Activated T-helper 1 cell treated with Interleukin-2 at 50 U/mL for 16 hours (primary cell): ENCODE measurements at places on chromosomes 2 and 18.

- DNase-seq = no peak
These were observed 34.9 kb upstream of the CYP26B1 start for GRCh38 chr2:72182547-72182946.

GRCh38 chr2:62704654-62705006 lies 883 bp upstream of the EHBP1 start:
- DNase-seq = no peak

GRCh38 chr2:219645631-219646527 lies 18.4 kb downstream of the SLC4A3 start:
- DNase-seq = no peak

- no peak for DNase-seq
These were observed 2.2 kb downstream of the LRATD1 start for GRCh38 chr2:14634489-14635390.

GRCh38 chr2:172430678-172431077 lies 3.3 kb downstream of the ITGA6 start:
- no peak for DNase-seq

DNA sequence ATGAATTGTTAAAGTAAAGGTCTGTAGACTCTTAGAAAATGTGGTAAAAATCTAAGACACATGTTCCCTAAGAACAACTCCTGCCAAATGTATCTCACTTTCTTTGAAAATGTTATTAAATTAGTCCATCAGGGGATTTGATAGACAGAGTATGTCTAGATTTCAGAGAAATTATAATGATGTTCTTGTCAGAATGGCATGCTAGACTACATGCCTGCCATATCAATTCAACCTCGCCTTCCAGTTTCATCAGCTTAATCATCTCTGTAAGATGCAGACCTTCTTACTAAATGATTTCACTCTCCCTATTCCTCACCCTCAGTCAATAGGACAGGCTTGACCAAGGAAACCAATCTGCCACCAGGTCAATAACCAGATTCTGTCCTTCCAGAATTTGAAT lies 368.4 kb downstream of the TXNL1 start:
- no peak for DNase-seq

DNA sequence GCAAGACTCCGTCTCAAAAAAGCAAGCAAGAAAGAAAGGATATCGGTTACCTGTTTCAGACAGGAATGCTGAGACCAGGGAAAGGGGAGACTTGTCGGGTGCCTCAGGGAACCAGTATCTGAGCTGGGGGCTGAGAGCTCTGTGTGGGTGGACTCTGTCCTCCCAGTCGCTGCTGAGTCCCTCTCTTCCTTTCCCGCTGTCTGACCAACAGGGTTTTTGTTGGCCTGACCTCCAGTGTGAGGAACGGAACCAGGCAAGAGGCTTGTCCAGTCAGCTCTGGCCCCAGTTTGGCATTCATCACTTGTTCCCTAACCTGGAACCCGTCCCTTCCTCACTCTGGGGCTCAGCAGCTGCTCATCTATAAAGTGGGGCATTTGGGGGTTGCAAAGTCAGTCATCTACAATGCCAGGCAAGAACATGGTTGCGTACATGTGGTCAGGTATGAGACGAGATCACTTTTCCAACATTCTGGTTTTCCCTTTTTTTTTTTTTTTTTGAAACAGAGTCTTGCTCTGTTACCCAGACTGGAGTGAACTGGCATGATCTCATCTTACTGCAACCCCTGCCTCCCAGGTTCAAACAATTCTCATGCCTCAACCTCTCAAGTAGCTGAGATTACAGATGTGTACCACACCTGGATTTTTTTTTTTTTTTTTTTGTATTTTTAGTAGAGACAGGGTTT lies 116.4 kb downstream of the PLB1 start:
- DNase-seq = no peak

- DNase-seq = no peak
These were observed 129.1 kb downstream of the ANKRD44 start for GRCh38 chr2:197181491-197181890.

DNA sequence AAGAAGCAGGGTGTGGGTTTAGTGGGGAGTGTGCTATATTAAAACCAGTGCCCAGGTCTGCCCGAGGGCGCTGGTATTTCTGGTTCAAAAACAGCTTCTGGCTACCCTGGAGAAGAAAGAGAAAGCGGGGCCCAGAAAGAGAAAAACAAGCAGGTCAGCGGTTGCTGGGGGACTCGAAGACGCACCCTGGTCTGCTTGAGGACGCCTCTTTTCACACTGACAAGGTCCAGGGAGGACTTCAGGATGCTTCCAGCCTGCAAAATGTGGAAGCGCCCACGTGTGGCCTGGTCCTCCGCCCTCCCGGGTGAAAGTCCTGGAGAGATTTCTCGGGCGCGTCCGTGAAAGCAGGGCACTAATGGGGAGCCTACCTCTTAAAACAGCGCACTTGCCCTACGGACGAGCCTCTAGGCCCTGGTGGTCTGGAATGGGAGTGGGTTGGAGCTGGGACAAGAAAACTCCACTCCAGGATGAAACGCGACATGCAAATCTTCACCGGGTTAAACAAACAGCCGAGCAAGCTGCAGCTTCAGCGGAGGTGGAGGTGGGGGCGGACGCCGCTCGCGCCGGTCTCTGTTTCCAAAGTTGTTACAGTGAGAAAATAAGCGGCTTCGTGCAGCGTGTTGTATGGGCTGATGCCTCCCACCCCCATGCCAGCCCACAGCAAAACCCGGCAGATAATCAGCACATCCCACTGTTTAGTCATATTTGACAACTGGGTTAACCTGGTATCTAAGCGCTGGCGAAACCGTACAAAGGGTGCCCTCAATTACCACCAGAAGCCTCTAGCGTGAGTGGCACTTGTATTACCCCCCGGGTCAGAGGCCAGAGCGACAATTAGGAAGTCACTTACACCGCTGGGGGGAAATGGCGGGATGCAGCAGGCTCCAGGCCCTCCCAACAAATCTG lies 1.1 kb upstream of the SP9 start:
- DNase-seq = no peak

GRCh38 chr2:222034058-222034457 lies 264.7 kb downstream of the PAX3 start:
- no peak for DNase-seq

DNA sequence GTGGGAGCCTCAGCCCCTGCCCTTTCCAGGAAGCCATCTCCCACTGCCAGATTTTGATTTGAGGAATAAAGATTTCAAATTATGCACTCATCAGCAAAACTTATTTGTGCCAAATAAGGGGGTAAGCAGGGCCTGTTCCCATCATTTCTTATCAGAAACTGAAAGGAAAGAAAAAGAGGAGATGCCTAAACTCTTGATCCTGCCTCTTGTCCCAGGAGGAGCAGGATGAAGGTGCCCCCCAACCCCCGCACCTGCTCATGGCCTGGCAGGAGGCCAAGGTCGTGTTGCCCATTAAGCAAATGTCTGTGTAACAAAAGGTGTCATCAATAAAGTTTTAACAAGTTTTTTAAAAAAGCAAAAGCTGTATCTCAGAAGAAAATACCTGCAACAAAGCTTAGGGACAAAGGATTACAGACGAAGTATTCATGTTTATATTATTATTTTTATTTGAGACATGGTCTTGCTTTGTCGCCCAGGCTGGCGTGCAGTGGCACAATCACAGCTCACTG lies 80.0 kb downstream of the INPP5D start:
- no peak for DNase-seq

GRCh38 chr2:206986943-206987342 lies 47.6 kb downstream of the CPO start:
- no peak for DNase-seq

- no peak for DNase-seq
These were observed 251.4 kb upstream of the ZEB2 start for GRCh38 chr2:144771348-144771747.

DNA sequence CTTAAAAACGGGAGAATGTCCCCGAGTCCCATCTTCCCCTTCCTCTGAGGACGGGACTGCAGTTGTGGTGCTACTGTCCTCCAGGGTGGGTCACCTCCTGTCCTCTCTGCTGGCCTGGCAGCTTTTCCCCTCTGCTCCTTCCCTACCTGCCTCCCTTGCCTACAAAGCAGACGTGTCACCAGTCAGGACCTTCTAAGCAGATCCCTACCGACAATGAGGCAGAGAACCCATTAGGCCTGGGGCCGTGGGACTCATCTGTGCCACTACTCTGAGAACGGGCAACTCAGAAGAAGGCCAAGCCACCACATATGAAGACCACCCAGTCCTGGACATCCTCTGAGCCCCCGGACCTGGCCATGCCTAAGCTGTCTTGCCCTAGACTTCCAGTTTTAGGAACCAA lies 103.0 kb upstream of the TEX51 start:
- DNase-seq = no peak

DNA sequence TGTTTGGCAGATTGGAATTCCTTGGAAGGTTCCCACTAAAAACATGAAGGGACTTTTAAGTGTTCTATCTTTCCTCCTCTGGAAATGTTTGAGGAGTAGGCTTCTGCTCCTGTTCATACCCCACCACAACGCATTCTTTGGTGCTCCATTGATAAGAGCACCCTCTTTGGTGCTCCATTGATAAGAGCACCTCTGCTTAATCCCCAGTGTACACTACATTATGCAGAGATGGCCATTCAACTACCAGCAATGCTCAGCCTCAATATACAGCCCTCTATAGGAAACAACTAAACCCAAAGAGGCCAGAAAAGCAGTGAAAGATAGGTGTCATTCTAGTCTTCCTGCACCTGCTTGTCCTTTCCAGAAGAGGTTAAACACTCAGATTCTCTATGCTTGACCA lies 1.8 kb upstream of the CHAC2 start:
- DNase-seq = no peak

DNA sequence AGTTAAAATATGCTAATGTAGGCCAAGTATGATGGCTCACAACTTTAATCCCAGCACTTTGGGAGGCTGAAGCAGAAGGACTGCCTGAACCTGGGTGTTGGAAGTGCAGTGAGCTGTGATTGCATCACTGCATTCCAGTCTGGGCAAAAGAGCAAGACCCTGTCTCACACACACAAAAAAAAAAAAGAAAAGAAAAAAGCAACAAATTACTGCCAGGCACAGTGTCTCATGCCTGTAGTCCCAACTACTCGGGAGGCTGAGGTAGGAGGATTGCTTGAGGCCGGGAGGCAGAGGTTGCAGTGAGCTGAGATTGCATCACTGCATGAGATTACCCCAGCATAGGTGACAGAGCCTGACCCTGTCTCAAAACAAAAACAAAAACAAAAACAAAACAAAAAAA lies 110.6 kb downstream of the PRELID3A start:
- DNase-seq = no peak

- DNase-seq = no peak
These were observed 122.7 kb downstream of the DNER start for GRCh38 chr2:229591611-229592010.

DNA sequence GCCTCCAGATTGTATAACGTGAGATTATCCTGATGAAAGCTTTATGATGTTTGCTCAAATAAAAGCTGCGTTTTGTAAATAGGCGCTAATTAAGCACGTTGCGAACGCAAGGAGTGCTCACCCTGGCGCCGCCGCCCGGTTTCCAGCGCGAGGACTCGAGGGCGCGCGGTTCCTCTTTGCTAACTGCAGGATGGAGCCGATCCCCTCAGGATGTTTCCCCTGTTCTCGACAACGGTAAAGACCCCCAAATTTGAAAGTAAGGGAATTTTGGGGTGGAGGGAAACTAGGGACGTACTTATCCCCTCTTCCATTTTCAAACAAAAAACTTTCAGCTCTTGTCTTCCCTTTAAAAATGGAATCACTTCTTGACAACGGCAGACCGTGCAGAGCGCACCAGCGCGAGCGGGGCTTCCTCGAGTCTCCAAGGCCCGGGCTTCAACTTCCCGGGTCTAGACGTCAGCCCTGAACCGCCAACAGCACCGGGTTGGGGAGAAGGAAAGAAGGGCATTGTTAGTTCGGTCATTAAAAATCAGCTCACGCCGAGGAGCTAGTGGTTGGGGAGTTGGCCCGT lies 1.1 kb upstream of the GBX2 start:
- DNase-seq = no peak

GRCh38 chr18:44957461-44957860 lies 276.8 kb downstream of the SETBP1 start:
- DNase-seq = no peak

GRCh38 chr2:226578373-226578772 lies 221.2 kb downstream of the IRS1 start:
- DNase-seq = no peak

- no peak for DNase-seq
These were observed 108.8 kb downstream of the B3GNT2 start for GRCh38 chr2:62304429-62305417.

- DNase-seq = no peak
These were observed 19.8 kb upstream of the MAL start for GRCh38 chr2:95005726-95006125.

- DNase-seq = no peak
These were observed 104.4 kb downstream of the NOL4 start for GRCh38 chr18:34120294-34120693.

GRCh38 chr2:46569061-46569560 lies 89.7 kb downstream of the TMEM247 start:
- DNase-seq = no peak

DNA sequence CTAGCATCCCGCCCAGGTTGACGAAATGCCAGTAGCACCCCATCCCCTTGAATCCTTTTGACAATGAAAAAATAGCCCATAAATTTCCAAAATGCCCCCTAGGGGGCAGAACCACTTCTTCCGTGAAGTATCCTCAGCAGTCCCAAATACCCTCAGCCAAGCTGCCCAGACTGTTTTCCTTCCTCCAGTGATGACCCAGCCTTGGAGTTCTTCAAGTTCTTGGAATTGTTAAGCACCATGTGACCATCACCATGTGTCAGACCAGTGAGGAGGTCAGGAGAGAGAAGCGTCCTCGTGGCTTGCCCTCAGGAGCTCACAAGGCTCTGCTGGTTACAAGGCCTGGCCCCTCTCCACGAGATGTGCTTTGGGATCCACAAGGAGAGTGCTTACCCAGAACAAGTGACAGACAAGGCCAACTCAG lies 1.4 kb upstream of the SLC23A3 start:
- no peak for DNase-seq

- no peak for DNase-seq
These were observed 7.8 kb downstream of the TMEM87B start for GRCh38 chr2:112062894-112063293.

DNA sequence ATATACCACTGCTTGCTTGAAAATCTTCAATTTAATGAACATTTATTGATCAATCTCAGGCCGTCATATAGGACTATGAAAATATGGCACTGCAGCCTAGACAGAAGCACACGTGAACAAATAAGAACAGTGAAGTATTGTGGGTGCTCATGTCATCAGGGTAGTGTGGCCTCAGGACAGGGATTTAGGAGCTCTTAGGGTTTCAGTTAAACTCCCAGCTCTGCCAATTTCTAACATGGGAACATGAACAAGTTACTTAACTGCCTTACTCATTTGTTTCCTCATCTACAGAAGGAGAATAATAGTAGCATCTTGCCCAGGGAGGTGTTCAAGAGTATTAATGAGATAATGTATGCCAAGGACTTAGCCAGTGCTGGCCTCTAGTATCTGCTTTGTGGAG lies 146.0 kb upstream of the MAP3K20 start:
- no peak for DNase-seq

GRCh38 chr2:17104454-17104853 lies 413.8 kb downstream of the RAD51AP2 start:
- no peak for DNase-seq
